EH (cell line): ENCODE measurements at places on chromosomes 5 and 9.

DNA sequence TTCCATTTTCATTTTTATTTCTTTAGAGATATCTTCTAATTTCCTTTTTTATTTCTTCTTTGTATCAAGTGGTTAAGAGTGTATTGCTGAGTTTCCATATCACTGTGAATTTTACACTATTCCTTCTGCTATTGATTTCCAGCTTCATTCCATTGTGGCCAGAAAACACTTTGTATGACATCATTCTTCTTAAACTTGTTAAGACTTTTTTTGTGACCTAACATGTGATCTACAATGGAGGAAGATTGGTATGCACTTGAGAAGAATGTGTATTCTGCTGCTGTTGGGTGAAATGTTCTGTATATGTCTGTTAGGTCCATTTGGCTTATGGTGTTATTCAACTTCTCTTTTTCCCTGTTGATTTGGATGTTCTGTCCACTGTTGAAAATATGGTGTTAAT is 274.2 kb upstream of the PUM3 start:
- DNase-seq: no peak

GRCh38 chr9:133189826-133190225 is 19.2 kb downstream of the OBP2B start:
- no peak for DNase-seq

DNA sequence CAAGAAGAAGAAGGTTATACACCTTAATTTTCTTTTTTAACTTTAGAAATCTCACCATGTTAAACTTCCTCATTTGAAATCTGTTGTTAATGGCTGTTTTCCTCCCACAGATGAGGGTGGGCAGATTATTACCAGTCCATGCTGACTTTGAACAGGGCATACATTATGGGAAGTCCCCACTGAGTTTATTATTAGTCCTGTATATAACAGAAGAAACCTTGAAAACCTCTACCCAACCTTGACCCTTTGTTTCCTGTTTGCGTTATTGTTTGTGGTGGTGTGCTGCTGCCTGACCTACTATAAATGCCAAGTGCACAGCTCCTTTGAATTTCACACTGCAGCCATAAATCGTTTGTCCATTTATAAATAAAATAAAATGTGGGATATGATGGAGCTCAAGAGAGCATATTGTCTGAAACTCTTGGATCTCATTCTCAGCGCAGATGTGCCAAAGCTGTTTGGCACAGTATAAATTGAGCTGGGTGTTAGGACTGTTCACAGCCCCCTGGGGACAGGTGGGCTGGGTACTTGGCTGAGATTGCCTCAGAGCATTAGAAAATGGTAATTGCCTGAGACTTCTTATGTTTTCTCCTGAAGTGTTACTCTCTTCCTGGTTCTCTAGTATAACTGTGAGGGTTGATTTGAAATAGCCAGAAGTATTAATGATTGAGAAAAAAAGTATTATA is 139.6 kb downstream of the SPATA31D1 start:
- DNase-seq: no peak

- no peak for DNase-seq
Observed at GRCh38 chr5:169175733-169176132, 125.2 kb downstream of the SLIT3 start.

- DNase-seq: peak; percentile 57
Observed at GRCh38 chr9:107174441-107174840, 108.6 kb upstream of the RAD23B start.

GRCh38 chr5:135273212-135273611 is 125.8 kb downstream of the MACROH2A1 start:
- no peak for DNase-seq

DNA sequence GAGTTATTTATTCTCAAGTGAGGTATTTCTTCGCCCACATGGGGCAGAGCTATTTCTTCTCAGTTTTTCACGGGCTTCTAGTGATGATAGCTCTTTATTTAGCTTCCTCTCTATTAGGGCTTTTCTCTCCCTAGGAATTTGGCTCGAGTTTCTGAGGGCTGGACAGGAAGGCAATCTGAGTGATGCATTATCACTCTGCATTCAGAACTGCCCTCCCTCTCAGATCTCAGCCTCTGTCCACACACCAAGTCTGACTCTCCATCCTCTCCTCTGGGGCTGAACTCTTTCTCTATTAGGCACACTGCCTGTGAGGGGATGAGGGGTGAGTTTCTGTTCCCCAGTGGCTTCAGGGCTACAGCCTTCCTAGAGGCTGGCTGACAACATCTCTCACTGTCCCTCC is 14.9 kb upstream of the SCAMP1 start:
- DNase-seq: peak; percentile 61

- DNase-seq: peak; percentile 55
Observed at GRCh38 chr5:37710965-37711364, 128.9 kb downstream of the GDNF start.

- no peak for DNase-seq
Observed at GRCh38 chr5:122485226-122485625, 173.2 kb downstream of the SNCAIP start.

DNA sequence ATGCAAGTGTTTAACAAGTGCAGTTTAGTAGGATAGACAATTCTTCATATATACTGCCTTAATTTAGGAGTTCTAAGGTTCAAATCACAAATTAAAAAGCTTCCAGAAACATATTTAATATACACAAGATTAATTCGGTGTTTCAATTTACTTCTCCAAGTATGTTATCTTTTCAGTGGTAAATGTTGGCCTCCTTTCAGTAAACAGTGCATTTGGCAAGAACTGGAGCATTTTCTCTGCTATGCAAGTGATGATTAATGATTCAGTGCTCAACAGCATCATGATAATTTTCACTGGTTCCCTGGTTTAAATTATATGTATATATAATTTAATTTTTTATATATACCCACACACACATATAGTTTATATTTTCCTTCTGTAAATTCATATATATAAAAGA is 541.7 kb downstream of the EFNA5 start:
- DNase-seq: no peak

GRCh38 chr5:104987074-104987473 is 1424.5 kb upstream of the NUDT12 start:
- DNase-seq: no peak

- no peak for DNase-seq
Observed at GRCh38 chr5:56115589-56115988, 117.5 kb downstream of the ANKRD55 start.

DNA sequence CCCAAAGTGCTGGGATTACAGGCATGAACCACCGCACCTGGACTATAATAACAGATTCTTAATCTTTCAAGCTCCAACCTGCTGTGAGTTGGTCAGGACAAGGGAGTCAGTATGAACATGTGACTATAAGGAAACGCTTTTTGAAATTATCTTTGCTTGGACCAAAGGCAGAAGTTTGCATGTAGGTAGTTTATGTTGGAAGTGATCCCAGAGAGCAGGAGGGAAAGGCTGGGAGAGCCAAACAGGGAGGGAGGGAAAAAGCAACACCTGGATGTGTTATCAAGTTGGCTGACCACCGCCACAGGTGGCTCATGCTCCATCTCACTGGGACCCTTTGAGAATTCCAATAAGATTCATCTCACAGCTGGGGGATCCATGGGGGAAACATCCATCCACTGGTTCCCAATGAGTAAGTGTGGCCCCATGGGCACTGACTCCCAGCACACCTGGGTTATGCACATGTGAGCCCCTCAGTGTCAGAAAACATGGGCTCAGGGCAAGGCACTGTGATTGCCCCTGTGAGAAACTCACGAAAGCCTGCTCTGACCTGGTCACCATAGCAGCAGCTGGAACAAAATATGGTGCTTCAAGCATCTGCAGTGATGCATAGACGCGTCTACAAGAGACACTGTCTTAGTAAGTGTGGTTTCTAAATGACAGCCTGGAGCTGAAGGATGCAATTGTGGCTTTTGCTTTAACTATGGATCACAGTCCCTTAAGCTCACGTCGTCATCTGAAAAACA is 62.1 kb downstream of the ARSB start:
- no peak for DNase-seq

- DNase-seq: no peak
Observed at GRCh38 chr5:87770601-87771121, 357.9 kb upstream of the CCNH start.
